ENCODE measurements at places on chromosomes 3 and 15.

DNA sequence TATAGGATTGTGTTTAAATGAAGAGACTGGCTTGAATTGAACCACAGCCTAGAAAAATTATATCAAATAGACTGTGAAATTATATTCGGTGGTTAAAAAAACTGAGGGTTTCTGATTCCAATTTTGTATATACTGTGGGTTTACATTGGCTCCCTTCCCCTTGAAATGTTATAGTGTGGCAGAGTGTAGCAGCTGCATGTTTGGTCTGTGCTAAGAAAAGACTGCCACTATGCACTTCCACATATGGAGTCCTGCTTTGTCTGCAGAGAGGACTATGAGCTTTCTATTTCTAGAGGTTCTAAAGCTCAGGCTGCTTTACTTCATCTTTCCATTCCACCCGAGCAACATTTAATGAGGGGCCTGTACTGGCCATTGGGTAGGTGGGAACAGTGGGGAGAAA is 112.3 kb downstream of the P3H2 start:
- DNase-seq: no peak

DNA sequence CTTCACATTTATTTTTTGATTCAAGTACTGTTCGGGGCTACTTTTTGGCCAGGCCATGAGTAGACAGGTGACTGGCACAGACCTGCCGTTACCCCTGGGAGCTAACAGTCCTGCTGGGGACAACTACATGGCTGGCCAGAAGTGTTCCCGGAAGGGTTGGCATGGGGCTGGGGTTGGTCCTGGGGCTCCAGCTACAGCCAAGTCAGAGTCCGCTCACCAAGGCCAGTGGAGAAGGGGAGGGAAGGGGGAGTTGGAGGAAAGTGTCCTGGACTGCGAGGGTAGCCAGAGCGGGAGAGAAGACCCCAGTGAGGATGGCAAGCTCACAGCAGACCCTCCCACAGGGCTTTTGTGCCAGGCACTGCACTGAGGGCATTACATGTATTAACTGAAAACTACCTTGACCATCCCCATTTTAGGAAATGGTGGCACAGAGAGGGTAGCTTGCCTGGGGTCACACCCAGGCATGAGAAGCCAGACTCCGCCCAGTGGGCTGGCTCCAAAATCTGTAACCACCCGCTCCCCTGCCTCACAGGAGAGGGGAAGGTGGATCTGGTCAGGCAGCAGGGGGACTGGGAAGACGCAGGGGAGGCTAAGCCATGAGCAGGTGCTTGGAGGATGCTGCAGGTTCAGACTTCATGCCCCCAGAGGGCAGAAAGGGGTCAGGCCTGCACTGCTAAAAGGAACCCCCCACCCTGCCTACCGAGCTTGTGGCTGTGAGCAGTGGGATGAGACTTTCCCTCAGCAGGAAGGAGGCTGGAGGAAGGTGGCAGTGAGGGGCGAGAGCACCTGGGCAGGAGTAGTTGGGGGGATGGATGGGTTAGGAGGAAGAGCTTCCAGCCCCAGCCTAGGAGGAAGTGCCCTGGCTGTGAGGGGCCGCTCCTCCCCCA is 38.3 kb upstream of the ESYT3 start:
- DNase-seq: no peak

GRCh38 chr3:87318617-87319021 is 42.2 kb upstream of the POU1F1 start:
- DNase-seq: no peak

- peak; percentile 92 for DNase-seq
Measured at GRCh38 chr15:70589221-70589620, 174.1 kb downstream of the UACA start.

DNA sequence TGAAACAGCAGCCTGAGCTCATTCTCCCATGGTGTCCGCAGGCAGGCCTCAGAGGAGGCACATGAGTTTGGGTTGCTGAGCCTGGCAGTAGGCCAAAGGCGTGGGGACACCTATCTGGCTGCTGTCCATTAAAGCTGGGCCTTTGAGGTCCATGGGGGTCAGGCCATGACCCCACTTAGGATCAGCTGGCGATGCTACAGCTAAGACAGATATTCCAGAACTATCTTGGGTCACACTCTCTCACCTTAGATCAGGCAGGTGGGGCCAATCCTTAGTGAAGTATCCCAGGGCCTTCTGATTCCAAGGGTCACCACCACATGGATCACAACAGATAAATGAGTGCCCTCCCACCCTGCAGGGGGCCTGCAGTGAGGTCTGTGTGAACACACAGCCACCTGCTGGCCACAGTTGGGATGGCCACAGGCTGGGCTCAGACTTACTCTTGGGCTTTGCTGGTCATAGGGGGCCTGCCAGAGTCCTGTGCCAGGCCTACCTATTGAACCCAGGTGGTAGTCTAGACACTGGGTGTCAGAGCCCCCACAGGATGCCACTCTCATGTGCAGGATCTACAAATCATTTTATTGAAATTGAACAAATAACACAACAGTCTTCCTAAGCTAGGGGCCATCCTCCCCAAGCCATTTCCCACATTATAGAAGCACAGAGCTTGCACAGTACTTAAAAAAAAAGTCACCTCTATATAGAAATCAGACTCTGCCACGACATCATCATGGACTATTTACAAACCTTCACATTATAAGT is 2.0 kb upstream of the HYAL2 start:
- DNase-seq: peak; percentile 24

DNA sequence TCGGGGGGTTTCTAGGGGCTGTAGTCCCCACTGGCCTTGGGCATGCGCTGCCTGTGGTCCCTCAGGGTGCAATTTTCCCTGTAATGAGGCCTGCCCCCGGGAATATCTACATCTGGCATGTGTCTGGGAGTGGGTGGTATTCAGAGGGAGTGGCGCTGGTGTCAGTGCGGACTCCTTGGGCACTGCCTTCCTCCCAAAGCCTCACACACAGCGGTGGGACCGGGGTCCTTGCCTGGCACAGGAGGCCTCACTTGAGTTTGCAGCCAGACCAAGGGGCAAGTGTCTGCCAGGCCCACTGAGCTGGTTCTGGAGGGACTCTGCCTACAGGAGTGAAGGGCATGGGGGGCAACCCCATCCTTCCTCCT is 53.5 kb upstream of the PCSK6 start:
- DNase-seq: no peak

- DNase-seq: no peak
Measured at GRCh38 chr15:91116113-91117067, 16.3 kb downstream of the SV2B start.

DNA sequence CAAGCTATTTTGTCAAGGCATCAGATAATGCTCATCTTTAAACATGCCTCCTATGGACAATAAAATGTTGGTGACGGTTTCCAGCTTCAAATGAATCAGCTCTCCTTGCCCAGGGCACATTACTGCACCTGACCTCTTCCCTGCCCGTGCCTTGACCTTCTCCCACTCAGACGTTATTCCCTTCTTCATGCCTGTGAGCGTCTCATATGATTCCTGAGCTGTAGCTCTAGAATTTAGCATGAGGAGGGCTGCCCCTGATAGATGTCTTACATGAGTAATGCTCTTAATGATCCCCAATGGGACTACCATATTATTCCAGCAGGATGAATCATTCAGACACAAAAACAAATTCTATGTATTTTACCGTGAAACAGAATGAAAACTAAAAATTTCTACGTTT is 762.7 kb downstream of the ROBO1 start:
- DNase-seq: peak; percentile 94

DNA sequence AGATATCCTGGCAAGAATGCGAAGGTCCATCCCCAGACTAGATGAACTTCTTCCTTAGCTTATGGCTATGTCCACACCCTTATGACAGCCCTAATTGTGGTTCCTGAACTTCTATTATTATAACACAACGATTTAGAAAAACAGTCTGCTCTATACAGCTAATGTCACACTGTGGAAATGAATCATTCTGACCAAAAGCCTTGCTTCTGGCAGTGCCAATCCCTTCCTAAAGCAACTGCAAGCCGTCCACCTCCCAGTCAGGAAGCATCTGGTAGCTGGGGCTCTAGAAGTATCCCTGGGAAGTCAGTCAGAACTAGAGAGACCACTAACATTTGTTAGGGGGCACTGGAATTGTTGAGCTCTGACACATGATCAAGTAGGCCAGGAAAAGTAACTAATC is 45.0 kb downstream of the MYO5A start:
- DNase-seq: peak; percentile 59

DNA sequence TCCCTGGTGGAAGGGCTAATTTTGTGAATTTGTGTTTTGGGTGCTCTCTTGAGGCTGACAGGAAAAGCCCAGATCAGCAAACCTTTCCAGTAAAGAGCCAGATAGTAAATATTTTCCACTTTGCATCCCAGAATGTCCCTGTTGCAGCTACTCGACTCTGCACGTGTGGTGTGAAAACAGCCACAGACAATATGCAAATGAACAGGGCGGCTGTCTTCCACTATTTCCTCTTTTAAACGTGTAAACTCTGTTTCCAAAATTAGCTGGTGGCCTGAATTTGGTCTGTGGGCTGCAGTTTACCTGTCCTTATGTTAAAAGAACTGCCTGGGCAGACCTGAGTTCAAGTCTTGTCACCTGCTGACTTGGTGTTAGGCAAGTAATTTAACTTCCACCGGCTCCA is 202.7 kb downstream of the EDEM1 start:
- no peak for DNase-seq

Measured in skeletal muscle cell (primary cell).